H1 (cell line): ENCODE measurements at places on chromosomes 1 and 21.

GRCh38 chr1:165490175-165490574 is 45.2 kb upstream of the RXRG start:
- no peaks in the 10 kb centered on the region for H3K4me1 ChIP-seq
- H3K27me3 ChIP-seq, result no peaks in the 10 kb centered on the region
- H3K36me3 ChIP-seq, result no peaks in the 10 kb centered on the region
- no peak for DNase-seq
- H3K4me3 ChIP-seq, result no peak overlapping the region
- H3K27ac ChIP-seq, result no peak overlapping the region

DNA sequence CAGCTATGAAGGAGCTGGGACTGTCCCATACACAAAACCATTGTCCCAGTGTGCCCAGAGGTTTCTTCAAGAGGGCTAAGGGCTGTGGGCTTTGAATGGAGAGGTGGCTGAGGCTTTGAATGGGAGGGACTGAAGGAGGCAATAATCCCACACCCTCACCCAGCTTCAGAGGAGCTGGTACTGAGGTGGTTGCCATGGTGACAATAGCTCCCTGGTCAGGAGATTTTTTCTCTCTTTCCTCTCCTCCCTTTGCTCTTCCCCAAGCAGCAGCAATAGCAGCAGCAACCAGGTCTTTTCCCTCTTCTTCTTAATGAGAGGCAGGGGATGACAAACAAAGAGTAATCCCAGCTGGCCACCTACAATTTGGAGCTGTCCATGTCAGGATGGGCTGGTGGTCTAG is 1.6 kb downstream of the HPCAL4 start:
- H3K4me3 ChIP-seq, result no peak overlapping the region
- H3K27me3 ChIP-seq, result peaks cover 77% of the 10 kb centered on the region
- DNase-seq, result no peak
- H3K4me1 ChIP-seq, result peaks cover 7% of the 10 kb centered on the region

DNA sequence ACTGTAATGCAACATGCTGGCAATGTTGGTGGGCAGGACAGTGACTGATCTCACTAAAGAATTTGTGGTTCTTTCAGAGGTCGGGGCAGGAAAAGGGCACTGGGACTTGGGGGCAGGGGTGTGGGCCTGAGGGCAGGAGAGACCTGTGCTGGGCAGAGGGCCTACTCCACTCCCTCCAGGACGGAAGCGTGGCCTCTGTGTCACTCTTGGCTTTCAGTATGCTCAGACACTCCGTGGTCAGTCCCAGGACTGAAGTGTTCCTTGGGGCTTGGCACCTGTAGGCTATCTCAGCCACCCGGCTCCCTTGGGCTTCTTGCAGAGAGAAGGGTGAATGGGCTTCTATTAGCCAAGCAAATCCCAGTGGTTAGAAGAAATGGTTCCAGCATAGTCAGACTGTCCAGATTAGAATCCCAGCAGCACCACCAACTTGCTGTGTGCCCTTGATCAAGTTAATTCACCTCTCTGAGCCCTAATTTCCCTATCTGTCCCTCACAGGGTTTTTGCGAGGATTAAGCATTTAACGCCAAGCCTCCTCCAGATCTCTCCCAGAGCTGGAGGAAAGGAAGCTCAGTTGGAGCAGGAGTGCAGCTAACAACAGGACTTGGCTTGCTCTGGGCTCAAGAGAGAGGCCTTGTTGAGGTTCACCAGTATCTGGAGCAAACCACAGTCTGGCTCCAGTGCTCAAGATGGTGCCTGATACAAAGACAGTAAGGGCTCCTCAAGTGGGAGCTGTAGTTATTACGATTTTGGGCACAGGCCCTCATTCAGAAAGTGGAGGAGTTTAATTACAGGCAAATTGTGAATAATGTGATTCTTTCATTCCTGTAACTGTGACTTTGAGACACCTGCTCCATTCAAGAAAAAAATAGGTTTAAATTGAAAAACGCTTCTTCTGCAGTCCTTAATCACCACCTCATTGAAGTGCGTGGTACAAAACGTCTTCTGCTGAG is 57.7 kb upstream of the LRP8 start:
- 0 out of 2 replicates have a peak, but pooled peaks cover 2% of the 10 kb centered on the region for H3K4me1 ChIP-seq
- H3K36me3 ChIP-seq, result no peaks in the 10 kb centered on the region
- no peaks in the 10 kb centered on the region; the same call in 1 of the 2 replicates for H3K27me3 ChIP-seq
- no peak overlapping the region for H3K27ac ChIP-seq

DNA sequence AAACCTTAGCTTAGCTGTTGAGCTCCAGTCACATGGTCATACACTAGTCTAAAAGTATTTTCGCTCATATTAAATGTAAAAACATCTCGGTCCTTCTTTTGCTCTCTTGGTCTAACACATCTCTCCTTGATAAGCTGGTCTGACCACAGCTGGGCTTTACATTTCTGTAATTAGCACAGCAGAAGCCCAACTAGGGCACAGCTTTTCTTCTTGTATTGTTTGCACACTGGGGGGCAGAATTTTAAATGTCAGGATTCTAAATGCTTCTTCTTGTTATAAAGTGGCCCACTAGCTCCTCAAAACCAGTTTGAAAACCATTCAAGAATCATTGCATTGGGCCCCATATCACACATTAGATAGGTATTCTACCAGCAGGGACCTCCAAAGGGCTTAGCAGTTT is 289.1 kb upstream of the PKN2 start:
- no peak overlapping the region for H3K27ac ChIP-seq
- no peaks in the 10 kb centered on the region for H3K27me3 ChIP-seq
- no peak overlapping the region for H3K4me3 ChIP-seq
- no peaks in the 10 kb centered on the region for H3K36me3 ChIP-seq
- H3K4me1 ChIP-seq, result no peaks in the 10 kb centered on the region
- no peak for DNase-seq

DNA sequence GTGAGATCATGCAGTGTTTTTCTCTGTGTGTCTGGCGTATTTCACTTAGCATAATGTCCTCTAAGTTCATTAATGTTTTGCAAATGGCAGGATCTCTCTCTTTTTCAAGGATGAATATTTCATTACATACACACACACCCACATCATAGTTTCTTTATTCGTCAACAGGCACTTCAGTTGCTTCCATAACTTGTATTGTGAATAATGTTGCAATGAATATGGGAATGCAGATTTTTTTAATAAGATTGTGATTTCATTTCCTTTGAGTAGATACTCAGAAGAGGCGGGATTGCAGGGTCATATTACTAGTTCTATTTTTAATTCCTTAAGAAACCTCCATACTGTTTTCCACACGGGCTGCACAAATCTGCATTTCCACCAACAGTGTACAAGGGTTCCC is 134.0 kb downstream of the CLEC20A start:
- no peaks in the 10 kb centered on the region for H3K27me3 ChIP-seq
- H3K36me3 ChIP-seq, result 0 out of 2 replicates have a peak, but pooled peaks cover 2% of the 10 kb centered on the region
- no peak for DNase-seq
- H3K4me3 ChIP-seq, result no peak overlapping the region

- H3K4me3 ChIP-seq, result no peak overlapping the region
- no peak overlapping the region for H3K27ac ChIP-seq
- H3K4me1 ChIP-seq, result no peaks in the 10 kb centered on the region; the same call in 1 of the 2 replicates
- DNase-seq, result no peak
- H3K27me3 ChIP-seq, result no peaks in the 10 kb centered on the region
Measured at GRCh38 chr1:60920561-60920960, 161.8 kb upstream of the NFIA start.

DNA sequence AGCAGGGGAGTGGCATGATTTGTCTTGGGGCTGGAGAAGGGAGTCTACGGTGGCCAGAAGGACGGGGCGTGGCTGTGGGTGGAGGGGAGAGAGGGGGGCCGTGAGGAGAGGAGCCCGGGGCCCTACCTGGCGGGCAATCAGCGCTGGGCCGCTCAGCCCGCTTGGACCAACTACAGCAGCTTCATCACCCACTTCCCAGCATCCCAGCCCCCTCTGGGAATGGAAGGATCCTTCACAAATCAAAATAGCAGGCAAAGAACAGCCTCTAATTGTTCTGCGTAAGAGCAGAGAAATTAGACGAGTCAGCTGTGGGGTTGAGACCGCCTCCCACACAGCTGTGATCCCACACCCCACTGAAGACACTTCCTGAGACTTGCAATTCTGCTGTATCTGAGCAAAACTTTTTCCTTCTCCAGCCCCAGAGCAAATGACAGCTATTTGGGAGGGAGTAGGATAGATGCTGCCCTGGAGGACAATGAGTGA is 43.5 kb downstream of the OPRD1 start:
- no peak for DNase-seq
- peaks cover 3% of the 10 kb centered on the region for H3K4me1 ChIP-seq
- no peak overlapping the region for H3K27ac ChIP-seq
- no peaks in the 10 kb centered on the region for H3K27me3 ChIP-seq

- peaks cover 5% of the 10 kb centered on the region; the same call in 1 of the 2 replicates for H3K27me3 ChIP-seq
- H3K4me1 ChIP-seq, result peaks cover 7% of the 10 kb centered on the region; the same call in 1 of the 2 replicates
Measured at GRCh38 chr1:223143537-223144248, 645 bp upstream of the TLR5 start.

- H3K4me3 ChIP-seq, result no peak overlapping the region
- DNase-seq, result no peak
- no peaks in the 10 kb centered on the region for H3K27me3 ChIP-seq
- peaks cover 26% of the 10 kb centered on the region for H3K36me3 ChIP-seq
- H3K27ac ChIP-seq, result no peak overlapping the region
- peaks cover 25% of the 10 kb centered on the region for H3K4me1 ChIP-seq
Measured at GRCh38 chr1:247300491-247301175, 31.0 kb downstream of the ZNF496 start.

GRCh38 chr21:16667395-16667794 is 845.4 kb upstream of the CXADR start:
- no peaks in the 10 kb centered on the region for H3K36me3 ChIP-seq
- no peaks in the 10 kb centered on the region for H3K4me1 ChIP-seq
- no peak for DNase-seq
- no peak overlapping the region for H3K27ac ChIP-seq

DNA sequence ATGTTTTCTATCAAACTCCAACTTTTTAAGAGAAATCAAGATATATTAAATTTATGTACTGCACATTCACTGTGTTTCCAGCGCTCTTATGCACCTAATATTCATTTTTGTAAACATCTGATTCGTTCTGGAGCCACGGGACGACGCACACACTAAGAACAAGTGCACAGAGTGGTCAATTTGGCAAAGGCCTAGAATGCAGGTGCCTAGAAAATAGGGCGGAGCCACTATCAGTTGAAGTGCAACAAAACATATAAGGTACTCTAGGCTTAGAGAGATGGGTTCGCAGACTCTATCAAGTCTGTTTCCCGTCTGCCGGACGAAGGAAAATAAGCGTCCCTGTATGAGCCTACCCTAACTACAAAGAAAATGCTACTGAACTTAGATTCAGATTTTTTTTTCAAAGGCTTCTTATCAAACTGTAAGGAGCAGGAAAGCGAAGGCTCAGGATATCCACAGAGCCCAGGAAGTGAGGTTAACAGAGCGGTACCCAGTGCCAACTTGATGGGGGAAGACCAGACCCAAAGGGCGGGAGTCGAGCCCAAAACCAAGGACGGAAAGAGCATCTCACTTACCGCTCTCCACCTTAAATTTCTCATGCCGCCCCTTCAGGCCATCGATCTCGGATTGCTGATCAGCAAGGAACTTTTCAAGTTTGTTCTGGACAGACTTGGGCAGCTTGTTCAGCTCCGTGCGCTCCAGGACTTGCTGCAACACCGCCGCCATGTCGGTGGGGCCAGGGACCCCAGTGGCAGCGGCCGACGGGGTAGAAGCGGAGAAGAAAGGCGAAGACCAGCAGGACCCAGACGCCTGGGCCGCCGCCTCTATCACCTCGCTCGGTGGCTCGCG is 526 bp downstream of the TPR start:
- no peak for DNase-seq
- H3K27ac ChIP-seq, result peak overlapping the region; percentile 96
- H3K4me1 ChIP-seq, result no peaks in the 10 kb centered on the region
- peaks cover 18% of the 10 kb centered on the region; the same call in 1 of the 2 replicates for H3K36me3 ChIP-seq
- H3K4me3 ChIP-seq, result peak overlapping the region; percentile 93

DNA sequence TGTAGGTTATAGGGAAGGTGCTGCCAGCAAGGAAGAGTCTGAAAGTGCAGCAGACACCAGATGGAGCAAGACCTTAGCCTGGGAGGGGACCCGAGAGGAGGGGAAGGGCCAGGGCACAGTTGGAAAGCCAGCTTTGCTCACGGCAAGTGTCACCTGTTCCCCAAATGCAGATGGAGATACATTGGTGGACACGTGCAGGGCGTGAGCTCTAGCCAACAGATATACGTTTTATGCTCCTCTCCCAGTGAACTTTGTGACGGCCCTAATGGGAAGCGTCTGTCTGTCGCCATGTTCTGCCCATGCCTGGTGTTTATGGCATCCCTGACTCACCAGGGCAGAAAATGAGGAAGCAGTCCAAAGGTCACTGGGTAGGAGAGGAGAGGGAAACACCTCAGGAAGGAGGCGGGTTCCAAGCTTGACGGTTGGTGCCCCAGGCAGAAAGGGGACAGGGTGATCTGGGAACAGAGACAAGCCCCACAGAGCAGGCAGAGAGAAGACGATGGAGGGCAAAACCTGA is 7.6 kb downstream of the GPA33 start:
- no peaks in the 10 kb centered on the region for H3K36me3 ChIP-seq
- no peak overlapping the region for H3K4me3 ChIP-seq
- no peaks in the 10 kb centered on the region for H3K27me3 ChIP-seq
- H3K27ac ChIP-seq, result no peak overlapping the region
- peaks cover 4% of the 10 kb centered on the region; the same call in 1 of the 2 replicates for H3K4me1 ChIP-seq

DNA sequence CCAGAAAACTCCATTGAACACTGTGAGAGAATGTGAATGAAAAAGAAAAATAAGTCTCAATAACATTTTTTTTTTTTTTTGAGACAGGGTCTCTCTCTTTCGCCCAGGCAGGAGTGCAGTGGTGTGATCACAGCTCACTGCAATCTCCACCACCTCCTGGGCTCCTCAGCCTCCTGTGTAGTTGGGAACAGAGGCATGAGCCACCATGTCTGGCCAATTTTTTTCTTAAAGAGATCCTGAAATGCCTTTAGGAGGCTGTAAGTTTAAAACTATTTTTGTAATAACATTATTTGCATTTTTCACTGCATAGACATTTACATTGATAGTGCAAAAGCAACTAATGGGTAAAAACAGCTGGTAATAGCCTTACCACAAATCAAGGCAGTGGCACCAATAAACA is 35.3 kb downstream of the GDAP2 start:
- H3K4me1 ChIP-seq, result no peaks in the 10 kb centered on the region
- no peak overlapping the region for H3K27ac ChIP-seq
- DNase-seq, result no peak
- H3K36me3 ChIP-seq, result no peaks in the 10 kb centered on the region
- no peak overlapping the region for H3K4me3 ChIP-seq
- no peaks in the 10 kb centered on the region for H3K27me3 ChIP-seq

GRCh38 chr1:62689524-62689923 is 1.3 kb upstream of the DOCK7 start:
- no peak for DNase-seq
- no peaks in the 10 kb centered on the region for H3K36me3 ChIP-seq
- H3K4me1 ChIP-seq, result no peaks in the 10 kb centered on the region
- no peak overlapping the region for H3K4me3 ChIP-seq

DNA sequence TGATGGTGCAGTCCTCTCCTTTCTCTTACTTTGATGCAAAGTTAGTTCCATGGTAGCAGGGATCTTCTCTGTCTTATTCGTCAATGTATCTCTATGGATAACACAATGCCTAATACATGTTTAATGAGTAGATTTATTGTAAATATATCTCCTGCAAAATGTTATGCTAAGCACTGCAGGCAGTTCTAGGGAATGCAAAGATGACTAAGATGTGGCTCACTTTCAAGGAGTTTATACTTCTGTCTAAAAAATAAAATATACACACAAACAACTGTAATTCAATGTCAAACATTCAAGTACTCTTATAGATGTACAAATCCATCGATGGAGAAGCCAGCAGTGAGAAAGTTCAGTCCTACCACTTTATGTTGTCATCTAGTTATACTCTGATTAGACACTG is 194.3 kb downstream of the KCTD3 start:
- no peak overlapping the region for H3K27ac ChIP-seq
- no peaks in the 10 kb centered on the region for H3K36me3 ChIP-seq
- DNase-seq, result no peak
- H3K4me3 ChIP-seq, result no peak overlapping the region
- H3K4me1 ChIP-seq, result no peaks in the 10 kb centered on the region
- H3K27me3 ChIP-seq, result no peaks in the 10 kb centered on the region
